GM04504 (cell line): ENCODE measurements at places on chromosomes 4 and X.

GRCh38 chr4:10803713-10804343 is 119.3 kb upstream of the CLNK start:
- no peak for DNase-seq

GRCh38 chrX:11888421-11888820 is 130.4 kb downstream of the MSL3 start:
- no peak for DNase-seq

- no peak for DNase-seq
Observed at GRCh38 chrX:23013366-23013765, 13.6 kb downstream of the DDX53 start.

DNA sequence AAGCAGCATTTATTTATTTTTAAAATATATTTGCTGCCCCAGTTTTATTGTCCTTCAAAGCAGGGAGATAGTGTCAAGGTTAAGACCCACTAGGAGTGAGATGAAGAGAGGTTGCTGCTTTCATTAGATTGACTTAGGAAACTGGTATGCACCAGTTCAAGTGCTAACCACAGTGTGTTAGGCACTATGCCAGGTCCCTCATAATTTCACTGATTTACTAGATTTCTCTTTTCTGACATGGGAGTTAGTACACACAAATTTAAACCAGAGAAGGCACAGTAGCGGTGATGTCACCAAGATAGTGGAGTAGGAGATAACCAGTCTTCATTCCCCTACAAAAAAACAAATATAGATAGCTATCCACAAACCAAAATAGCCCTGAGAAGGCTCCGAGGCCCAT is 14.3 kb downstream of the RRAGB start:
- no peak for DNase-seq

- no peak for DNase-seq
Observed at GRCh38 chrX:37684973-37685372, 618 bp upstream of the XK start.

- DNase-seq = no peak
Observed at GRCh38 chrX:23394421-23394820, 59.8 kb downstream of the PTCHD1 start.

DNA sequence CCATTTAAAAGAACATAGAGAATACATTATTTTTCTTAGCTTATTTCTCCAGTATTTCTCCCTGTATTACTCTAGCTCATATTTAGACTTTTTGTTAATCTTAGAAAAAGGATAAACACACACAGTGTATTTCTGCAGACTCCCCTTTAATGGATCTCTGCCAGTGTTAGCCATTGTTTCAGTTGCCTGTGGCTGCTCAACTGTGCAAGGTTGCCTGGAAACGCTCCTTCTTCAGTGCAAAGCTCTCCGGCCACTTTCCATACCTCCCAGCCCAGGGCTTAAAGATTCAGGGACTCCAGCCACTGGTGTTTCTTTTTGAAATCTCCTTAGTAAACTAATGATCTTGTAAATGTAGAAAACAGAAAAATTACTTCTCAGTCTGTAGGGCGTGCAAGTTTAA is 104.9 kb downstream of the SLIT2 start:
- DNase-seq = no peak

- DNase-seq = no peak
Observed at GRCh38 chrX:11998944-11999343, 139.3 kb upstream of the FRMPD4 start.

GRCh38 chr4:10395971-10396580 is 61.1 kb downstream of the ZNF518B start:
- no peak for DNase-seq

DNA sequence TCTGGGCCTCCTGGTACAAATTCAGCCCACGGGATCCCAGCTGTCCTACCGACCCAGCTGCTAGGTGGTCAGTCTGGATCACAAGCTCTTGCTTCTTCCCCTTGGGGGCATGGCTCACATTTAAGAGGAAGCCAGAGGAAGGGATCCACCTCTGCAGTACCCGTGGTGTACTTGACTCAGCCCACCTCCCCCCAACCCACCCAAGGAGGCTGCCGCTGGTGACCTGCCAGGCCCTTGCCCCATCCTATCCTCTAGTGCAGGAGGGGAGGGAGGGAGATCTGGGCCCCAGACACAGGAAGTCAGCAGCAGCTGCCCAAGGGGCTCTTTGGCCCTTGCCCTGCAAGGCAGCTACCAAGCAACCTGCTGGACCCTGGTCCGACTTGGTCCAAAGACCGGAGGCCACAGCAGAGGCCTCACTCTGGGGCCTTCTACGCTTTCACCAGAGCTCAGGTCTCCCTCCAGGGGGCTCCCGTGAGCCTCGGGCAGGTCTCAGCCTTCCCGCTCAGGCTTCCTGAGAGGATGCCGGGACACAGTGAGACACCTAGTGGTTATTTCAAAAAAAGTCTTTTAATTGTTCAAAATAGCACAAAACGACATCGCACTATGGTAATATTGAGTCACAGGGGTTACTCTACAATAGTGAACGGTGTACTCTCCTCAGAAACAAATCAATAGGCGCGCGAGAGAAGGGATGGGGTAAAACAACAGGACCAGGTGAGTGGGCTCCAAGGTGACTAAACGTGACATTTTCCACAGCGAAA is 2.7 kb upstream of the RENBP start:
- DNase-seq = peak; percentile 49
